ENCODE measurements at places on chromosomes 6 and 20. TPM values are rescaled to one million over a fixed set of nuclear protein-coding genes. Genes with fewer than 3 reads are reported as not detected.

DNA sequence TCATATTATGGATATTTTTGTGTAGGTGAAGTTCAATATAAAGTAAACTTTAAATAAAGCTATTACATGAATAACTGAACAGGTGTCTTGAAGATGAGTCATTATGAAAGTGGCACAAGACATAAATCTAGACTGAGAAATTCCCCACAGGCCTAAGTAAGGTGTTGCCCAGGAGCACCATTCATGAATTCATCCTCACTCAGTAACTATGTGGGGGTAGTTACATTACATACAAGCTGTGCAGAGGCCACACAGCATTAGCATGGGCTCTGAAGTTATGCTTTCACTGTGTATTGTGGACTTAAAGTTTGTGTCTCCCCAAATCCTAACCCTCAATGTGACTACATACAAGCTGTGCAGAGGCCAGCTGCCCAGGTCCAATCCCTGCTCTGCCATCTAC is 65.9 kb downstream of the BCAS1 start:
- no peak for DNase-seq

DNA sequence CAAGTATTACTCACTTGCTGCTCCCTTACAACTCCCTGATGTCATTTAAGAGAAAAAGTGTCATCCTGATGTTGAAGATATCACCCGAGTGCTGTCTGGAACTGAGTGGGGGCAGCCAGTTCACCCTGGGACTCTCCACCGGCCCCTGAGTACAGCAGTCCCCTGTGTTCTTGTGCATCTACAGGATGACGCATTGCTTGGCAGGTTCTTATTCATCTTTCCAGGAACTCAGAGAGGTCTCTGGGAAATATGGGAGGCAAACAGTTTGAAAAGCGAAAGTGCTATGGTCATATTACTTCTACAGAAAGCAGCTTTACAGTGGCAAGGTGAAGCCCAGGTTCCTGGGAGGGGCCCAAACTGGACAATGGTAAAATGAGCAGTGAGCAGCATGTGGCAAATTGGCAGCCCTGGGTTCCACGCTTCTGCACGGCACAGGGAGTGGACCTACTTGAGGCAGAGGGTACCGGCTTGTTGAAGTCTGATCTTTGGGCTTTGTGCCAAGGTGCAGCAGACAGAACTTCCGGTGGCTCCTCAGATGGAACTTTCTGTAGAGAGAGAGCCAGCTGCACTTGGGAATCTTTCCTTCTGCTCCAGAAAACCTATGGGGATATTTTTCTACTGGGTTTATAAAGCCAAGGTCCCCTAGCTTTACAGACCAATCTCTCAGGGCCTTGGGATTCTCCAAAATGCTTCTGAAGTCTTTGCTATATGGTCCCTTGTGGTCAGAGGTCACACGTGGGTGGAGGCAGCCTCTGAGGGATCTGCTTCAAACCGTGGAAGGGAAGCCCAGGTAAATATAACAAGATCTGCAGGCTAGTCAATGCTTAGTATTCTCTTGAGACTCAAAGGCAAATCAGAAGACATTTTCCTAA is 128.3 kb downstream of the MAP3K7 start:
- peak; percentile 38 for DNase-seq

Gene ZNF334
- 1.7 TPM for total RNA-seq

DNA sequence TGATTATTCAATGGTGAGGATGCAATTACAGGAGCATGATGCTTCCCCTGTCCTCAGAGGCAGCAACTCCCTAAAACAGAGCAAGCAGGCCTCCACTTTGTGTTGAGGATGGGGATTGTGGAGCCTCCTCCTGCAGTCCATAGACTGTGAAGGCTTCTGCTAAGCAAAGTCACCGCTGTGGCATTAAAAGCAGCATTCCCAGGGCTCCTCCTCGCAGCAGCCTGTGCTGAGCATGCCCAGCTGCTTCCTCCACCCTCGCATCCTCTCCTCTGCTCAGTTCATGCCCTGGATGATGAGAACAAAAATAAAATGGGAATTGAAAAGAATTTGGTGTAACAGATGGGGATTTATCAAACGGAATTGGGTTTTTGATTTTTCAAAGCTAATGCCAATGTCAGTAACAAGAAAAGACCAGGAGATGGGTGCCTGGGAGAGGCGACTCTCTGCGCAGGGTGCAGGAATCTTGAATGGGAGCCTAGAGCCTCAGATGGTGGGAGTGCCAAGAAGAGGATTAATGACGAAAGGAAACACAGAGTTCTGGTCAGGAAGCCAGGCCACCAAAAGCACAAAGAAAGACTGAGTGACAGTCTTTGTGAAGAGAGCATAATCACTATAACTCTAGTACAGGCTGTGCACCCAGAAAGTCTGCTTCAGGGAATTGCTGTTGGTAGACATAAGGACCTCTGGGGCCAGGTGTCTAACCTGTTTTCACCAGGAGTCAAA is 347.6 kb downstream of the TPBG start:
- no peak for DNase-seq

DNA sequence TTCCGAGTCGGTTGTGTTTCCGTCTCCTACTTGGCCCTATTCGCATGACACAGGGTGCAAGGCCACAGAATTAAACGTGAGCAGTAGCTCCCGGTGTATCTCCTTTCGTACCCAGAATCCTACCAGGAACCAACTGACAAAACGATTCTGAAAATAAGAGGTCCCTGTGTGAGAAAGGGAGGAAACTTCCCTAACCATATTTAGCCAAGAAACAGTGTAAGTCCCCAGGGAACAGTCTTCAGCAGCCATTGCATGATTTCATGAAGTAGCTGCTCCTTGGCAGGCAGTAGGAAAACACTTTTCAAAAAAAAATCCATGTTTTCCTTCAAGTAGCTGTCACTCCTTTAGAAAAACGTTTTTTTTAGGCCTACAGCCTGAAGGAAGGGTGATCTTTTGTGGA is 46.9 kb downstream of the PDE10A start:
- DNase-seq, result no peak

DNA sequence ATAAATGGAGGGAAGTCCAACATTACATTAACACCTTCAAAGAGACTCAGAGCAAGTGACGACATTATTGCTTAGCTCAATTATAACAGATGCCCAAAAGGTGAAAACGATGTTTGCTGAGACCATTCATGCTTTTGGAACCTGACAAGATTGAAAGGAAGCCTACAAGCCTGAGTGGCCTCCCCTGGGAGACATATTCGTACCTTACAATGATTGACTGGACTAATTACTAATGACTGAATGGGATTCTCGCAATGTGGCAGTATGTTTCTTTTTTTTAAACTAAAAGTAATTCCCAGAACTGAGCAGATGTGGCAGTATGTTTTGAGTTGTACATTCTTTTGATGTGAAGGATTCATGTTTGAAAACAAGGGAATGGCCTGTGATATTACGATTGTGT is 49.9 kb downstream of the VEGFA start:
- DNase-seq, result no peak

- no peak for DNase-seq
These were observed 35.4 kb downstream of the FYN start for GRCh38 chr6:111837641-111838500.

GRCh38 chr6:156065849-156066248 is 610.2 kb upstream of the NOX3 start:
- DNase-seq, result peak; percentile 30

DNA sequence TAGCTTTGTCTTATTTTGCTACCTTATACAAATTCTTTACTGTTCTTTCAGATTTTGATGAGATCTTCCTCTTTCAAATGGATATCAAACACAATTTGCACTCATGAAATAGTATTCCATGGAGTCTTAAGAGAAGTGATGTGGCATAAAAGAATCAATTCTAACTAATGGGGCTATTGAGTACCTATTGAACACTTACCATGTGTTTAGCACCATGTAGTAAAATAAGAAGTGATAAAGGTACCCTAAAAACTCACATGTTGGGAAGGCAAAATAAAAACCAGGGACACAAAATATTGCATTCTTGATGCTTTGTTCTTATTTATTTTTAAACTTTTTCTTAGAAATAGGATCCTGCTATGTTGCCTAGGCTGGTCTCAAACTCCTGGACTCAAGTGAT is 56.2 kb downstream of the KIF13A start:
- DNase-seq, result no peak

- no peak for DNase-seq
These were observed 23.1 kb downstream of the CMTR1 start for GRCh38 chr6:37456126-37456525.

Gene NKAIN2
- not detected for total RNA-seq

Gene HECA
- total RNA-seq, result 15.6 TPM

GRCh38 chr6:111423055-111423633 is 59.9 kb downstream of the REV3L start:
- peak; percentile 24 for DNase-seq

- no peak for DNase-seq
These were observed 198.3 kb downstream of the HTR1B start for GRCh38 chr6:77264970-77265369.

GRCh38 chr6:29941916-29942274 is 437 bp upstream of the HLA-A start:
- DNase-seq, result no peak
